ENCODE measurements at places on chromosomes 2 and 18. TPM values are rescaled to one million over a fixed set of nuclear protein-coding genes. Genes with fewer than 3 reads are reported as not detected.

- peak; percentile 88 for DNase-seq
Measured at GRCh38 chr2:233209533-233210171, 41.8 kb upstream of the ATG16L1 start.

DNA sequence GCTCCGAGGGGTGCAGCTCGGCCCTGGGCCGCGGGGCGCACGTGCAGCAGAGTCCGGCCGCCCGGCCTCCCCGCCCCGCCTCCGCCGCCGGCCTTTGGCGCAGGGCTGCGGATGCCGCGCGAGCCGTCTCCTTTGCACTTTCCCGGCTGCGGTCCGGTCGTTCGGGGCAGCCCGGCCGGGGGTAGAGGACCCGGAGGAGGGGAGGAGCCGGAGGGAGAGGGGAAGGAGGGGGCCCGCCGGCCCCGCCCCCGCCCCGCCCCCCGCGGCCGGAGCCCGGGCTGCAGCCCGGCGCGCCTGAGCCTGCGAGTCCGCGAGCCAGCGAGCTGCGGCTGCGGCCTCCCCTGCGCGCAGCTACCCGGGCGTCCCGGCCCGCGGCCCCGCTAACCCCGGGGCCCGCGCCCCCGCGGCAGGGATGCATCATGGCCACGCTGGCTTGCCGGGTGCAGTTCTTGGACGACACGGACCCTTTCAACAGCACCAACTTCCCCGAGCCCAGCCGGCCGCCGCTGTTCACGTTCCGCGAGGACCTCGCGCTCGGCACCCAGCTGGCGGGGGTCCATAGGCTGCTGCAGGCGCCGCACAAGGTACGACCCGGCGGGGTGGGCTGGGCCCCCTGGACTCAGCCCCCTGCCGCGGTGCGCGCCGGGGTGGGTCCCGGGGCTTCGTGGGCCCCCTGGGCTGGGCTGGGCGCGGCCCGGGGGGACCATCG is at the start of gene FHOD3:
TSS of gene FHOD3 (plus strand) at position 297 of the 709 bp plus-strand sequence. CDS start at position 420, 123 bp downstream.
- DNase-seq = peak; percentile 54

DNA sequence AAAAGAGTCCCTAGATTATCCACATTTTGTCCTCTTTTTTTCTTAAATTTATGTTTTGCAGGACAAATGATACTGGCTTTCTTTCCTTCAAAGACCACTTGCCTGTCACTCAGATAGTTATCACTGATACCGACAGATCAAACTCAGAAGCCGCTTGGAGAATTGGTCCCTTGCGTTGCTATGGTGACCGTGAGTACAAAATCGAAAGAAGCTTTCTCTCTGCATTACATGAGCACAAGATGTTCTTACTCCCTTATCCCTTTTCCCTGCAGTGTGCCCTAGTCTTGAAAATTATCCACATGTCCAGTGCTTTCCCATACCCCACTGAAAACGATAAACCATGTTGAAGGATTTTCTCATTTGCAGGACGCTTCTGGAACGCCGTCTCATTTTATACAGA is 738.5 kb downstream of the CNTNAP5 start:
- no peak for DNase-seq

Gene ST8SIA5
- not detected for total RNA-seq

Gene CAPN14
- total RNA-seq = not detected

GRCh38 chr2:196105951-196106350 is 37.3 kb upstream of the DNAH7 start:
- DNase-seq = no peak

GRCh38 chr2:216533609-216534008 is 35.0 kb downstream of the RPL37A start:
- no peak for DNase-seq

Gene COLEC11
- total RNA-seq = not detected

GRCh38 chr2:63378589-63378988 is 209.7 kb downstream of the WDPCP start:
- peak; percentile 24 for DNase-seq

- DNase-seq = peak; percentile 86
Measured at GRCh38 chr2:37672104-37672869, 845 bp upstream of the CDC42EP3 start.

- no peak for DNase-seq
Measured at GRCh38 chr2:126832014-126832413, 66.7 kb upstream of the TEX51 start.

DNA sequence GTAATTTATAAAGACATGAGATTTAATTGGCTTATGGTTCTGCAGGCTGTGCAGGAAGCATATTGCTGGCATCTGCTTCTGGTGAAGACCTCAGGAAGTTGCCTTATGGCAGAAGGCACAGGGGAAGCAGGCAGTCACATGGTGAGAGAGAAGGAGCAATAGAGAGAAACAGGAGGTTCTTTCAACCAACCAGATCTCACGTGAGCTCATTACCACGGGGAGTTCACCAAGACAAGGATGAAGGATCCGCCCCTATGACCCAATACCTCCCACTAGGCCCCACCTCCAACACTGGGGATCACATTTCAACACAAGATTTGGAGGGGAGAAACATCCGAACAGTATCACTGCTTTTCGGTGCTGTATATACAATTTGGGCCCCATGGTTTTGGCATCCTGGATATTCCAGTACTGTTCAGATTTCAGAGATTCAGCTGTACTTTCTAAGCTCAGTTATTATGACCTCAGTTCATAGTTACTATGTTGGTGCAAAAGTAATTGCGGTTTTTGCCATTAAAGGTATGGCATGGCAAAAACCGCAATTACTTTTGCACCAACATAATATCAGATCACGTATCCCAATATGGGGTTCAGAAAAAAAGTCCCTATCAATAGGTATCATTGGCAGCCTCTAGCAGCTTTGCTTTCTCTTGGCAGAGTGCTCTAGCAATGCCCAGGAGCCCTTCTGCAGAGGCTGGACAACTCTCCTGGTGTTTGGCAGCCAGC is 189.6 kb upstream of the SIX3 start:
- peak; percentile 13 for DNase-seq

Gene SPRED2
- total RNA-seq = 38.6 TPM

GRCh38 chr2:7972670-7973069 is 709.2 kb upstream of the ID2 start:
- DNase-seq = no peak

DNA sequence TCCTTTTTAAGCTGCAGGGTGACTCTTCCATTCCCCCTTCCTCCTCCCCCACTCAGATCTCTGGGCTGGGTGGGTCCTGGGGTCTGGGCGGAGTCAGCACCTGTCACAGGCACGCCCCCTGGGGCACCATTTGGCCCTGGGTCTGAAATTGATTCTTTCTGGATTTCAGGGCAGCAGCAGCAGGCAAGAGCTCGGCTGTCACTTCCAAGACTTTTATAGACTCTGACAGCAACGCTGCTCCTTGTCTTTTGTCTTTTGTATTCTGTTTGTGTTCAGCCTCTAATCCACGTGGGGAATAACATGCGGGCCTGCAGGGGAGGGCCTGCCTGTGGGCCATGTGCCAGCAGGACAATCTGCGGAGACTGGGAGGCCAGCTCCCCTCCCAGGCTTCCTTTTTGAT is 3.9 kb downstream of the BOD1L2 start:
- no peak for DNase-seq

Gene PLCL1
- 0.12 TPM for total RNA-seq

Gene UGT1A5
- total RNA-seq = not detected

Gene ACMSD
- total RNA-seq = not detected

DNA sequence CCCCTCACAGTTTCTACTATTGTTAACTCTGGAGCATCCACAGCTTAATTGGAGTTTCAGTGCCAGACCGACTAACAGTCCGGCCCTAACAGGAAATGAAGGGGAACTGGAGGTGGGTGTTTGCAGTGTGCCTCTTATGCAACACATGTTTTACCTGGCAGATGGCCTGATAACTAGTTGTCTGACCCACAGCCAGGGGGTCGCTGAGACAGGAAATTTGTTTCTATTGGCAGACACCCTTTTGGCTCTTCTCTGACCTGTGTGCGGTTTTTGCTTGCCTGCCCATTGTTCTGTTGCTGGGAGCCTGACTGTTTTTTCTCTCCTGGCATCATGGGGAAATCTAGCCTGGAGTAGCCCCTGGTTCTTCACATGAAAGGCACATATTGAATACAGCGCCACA is 1329.8 kb downstream of the DSC3 start:
- DNase-seq = no peak

Gene CCDC102B
- 3.5 TPM for total RNA-seq

- DNase-seq = no peak
Measured at GRCh38 chr2:223562078-223562477, 40.1 kb downstream of the SCG2 start.

DNA sequence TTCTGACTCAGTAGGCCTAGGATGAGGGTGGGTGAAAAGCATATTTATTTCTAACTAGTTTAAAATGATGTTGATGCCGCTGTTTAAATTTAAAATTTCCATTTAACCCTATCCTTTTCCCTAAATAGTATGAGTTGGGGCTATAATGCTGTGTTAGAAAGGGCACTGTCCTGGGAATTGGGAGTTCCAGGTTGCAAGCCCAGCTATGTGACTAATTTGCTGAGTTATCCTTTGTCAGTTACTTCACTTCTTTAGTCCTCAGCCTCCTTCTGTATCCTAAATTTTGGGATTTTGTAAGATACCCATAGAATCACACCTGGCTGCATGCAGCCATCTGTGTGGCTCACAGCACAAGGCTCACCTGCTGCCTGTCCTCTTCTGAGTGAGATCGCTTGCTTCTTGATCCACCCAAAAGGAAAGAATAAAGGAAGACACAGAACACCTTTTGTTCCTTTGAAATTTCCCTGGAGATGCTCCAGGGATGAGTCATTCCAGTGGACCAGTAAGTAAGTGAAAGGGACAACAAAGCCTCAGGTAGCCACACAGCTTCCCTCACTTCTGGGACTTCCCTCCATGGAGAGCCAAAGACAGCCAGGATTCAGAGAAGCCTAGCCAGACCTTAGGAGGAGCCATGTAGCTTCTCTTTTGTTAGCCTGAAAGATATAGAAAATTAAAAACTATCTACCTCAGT is 97.2 kb downstream of the DTNA start:
- peak; percentile 51 for DNase-seq

DNA sequence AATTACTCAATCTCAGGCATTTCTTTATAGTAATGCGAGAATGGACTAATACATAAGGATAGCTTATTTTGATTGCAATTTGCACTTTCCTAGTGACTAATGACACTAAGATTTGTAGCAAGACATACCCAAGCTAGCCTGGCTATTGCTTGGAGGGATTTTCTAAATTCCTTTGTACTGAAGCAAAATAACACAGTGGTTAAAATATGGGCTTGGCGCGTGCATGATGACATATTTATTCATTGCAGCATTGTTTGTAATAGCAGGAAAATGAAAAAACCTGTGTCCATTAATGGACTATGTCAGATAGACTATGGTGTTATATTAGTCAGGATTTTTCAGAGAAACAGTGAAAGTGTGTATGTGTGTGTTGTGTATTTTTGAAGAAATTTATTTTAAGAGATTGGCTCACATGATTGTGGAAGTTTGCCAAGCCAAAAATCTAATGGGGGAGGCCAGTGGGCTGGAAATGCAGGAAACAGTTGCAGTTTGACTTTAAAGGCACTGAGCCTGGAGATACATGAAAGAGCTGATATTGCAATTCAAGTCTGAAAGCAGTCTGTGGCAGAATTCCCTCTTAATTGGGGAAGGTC is 16.7 kb upstream of the LAPTM4A start:
- DNase-seq = peak; percentile 88

Gene FOXI3
- total RNA-seq = not detected

- DNase-seq = peak; percentile 93
Measured at GRCh38 chr2:201071479-201072200, at the start of the genes HYCC2 and NDUFB3. Gene HYCC2 (minus strand): TSS chr2:201071671. CDS start chr2:201024009, 47,662 bp downstream. Gene NDUFB3 (plus strand): TSS chr2:201072001. CDS start chr2:201078883, 6,882 bp downstream.

DNA sequence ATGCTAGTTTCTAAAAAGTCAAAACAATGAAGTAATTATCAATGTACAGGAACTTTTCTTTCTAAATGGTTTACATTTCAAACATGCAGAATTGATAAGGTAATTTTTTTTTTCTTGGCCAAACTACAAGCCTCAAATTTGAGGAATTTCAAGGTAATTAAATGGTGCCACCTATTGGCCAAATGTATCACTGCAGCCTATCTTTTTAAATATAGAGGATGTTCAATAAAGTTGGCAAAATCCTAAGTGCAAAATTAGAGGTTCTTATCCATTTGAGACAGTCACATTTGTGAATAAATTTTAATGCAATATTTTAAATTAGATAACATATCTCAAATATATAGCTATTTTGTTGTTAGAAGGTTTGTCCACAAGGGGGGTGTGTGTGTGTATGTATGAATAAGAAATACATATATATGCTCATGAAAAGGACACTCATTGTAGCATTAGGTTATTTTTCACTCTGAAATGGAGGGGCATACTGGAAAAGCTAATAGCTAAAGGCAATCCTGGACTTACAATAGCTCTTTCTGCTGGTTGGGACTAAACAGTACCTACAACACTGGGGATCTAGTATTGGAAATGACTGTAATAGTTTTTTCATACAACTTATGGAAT is 26.2 kb downstream of the MMADHC start:
- peak; percentile 51 for DNase-seq

DNA sequence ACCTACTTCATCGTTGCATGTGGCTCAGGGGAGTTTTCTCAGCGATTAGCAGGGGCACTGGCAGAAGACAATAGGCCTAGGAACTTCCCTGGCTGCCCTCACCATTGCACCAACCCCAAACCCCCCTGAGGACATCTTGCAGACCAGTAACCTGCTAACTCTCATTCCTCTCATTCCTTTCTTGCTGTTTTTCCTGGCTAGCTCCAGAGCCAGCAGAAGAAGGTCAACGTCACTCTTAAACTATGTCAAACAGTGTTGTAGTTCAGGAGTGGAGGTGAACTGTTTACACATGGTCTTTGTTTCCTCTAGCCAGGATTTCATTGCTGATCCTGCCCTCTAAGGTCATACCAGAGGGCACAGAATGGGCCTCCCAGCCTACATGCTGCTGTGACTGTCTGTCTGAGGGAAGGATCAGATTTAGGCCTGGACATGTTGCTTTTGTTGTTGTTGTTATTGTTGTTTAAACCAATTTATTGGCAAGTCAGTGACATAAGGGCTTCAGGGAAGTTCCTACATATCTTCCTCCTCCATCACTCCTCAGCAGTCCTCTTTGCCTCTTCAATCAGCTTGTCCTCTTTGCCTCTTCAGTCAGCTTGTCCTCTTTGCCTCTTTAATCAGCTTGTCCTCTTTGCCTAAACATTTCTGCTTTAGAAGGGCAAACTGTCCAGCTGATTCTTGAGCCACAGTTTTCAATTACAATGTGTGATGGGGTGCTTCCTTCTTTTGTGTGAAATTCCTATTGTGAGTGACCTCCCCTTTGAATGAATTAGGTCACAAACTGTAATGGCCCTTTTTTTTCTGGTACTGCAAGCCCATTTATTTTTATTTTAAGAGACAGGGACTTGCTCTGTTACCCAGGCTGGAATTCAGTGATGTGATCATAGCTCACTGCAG is 471.9 kb upstream of the TNP1 start:
- DNase-seq = peak; percentile 38

DNA sequence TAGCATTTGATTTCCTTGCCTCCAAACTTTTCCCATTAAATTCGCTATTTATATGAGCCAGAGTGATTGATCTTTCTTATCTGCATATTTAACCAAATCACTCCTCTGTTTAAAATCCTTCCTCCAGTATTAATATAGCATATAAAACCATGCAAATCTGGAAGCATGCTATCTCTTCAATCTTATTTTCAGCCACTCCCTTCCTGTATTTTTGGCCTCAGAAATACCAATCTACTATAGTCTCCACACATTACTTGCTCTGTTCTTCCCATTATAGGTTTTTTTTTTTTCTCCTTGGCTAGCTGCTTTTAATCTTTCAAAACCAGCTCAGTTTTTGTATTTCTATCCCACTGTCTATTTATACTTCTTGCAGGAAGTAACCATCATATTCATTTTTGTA is 19.1 kb downstream of the MAP2 start:
- DNase-seq = no peak

- DNase-seq = no peak
Measured at GRCh38 chr2:126507425-126507911, 148.5 kb upstream of the GYPC start.
